ENCODE measurements at places on chromosomes 12 and 14.
A peak's percentile ranks its signal among the peaks of the same experiment; 100 is the strongest.

DNA sequence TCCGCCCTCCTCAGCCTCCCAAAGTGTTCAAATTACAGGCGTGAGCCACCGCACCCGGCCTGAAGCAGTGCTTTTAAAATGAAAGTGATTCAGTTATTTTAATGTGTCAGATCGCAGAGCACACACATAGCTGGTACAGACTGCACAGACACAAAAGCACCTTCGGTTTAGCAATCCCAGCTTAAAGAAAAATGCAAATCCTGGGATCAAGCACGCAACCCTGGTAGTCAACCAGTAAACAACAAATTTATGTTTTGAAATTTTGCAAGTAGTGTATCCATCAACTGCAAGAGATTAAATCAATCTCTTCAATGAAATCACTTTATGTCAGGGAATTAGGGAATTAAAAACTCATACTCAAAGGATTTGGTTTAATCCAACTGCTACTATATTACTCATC, 28.4 kb downstream of the SLC38A1 start:
- no peak for DNase-seq

- DNase-seq = no peak
These were observed 326.5 kb downstream of the MED13L start for GRCh38 chr12:115950959-115951358.

- no peak for DNase-seq
These were observed 9.9 kb downstream of the PLBD2 start for GRCh38 chr12:113368331-113368730.

DNA sequence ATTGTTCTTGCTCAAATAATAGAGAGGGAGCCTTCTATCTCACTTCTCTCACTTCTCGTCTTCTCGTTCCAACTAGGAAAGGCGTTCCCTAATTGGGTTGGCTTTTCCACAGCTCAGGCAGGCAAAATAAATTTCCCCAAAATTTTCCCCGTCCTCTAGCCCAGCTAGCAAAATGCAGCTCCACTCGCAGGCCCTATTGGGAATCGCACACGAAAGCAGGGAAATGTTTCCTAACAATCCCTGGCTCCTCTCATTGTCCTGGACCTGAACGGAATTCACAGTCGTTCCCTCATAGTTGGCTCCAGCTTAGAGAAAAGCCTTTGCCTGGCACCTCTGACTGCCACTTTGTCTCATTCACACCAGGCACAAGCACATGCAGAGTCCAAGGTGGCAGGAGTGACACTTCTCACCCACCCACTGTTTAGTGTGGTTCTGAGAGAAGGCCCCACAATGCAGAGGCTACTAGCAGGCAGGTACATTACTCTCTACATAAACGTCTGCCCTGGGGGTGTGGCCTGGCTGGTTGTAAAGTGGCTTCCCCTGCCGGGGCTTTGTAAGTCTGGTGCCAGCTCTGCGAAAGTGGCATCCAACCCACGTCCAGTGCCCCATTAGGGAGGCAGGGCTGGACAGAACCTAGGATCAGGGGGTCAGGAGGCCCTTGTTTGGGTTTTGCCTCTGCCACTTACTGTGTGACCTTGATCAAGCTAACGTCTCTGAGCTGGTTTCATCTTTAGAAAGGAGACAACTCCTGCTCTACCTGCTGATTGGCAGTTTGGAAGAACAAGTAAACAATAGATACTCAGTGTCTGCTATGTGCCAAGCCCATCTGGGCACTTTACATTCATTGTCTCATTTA, 4.2 kb downstream of the SERPINA10 start:
- DNase-seq = no peak

- peak; percentile 33 for DNase-seq
These were observed 3.5 kb downstream of the CLEC9A start for GRCh38 chr12:10033783-10034545.

GRCh38 chr14:48580692-48581091, 905.3 kb upstream of the MDGA2 start:
- no peak for DNase-seq

GRCh38 chr12:108302403-108303311, 36.5 kb downstream of the CMKLR1 start:
- peak; percentile 58 for DNase-seq

DNA sequence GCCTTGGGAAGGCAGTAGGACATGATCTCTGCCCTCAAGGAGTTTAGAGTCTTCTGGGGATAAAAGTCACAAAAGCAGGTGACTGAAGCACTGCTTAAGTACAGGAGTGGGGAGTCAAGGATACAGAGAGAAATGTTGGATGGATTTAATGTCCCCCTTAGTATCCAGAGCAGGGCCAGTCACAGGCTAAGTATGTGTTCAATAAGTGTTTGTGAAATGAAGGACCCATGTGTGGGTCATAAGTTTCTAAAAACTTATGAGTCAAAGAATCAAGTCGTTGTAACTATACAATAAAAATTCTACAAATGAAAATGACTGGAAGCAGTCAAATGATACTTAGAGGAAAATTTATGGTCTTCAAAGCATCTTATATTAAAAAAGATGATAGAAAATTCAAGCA, 25.1 kb downstream of the KRT80 start:
- DNase-seq = no peak

- no peak for DNase-seq
These were observed 106.5 kb upstream of the PLXNC1 start for GRCh38 chr12:94041850-94042249.

GRCh38 chr12:64390275-64390851, at the start of gene C12orf56:
Gene C12orf56 (minus strand): TSS chr12:64390758. CDS start chr12:64390565, 193 bp downstream.
- DNase-seq = peak; percentile 57

- no peak for DNase-seq
These were observed 409.7 kb downstream of the NOVA1 start for GRCh38 chr14:26187996-26188620.

- DNase-seq = no peak
These were observed 135.7 kb downstream of the PTPRO start for GRCh38 chr12:15458008-15458407.

DNA sequence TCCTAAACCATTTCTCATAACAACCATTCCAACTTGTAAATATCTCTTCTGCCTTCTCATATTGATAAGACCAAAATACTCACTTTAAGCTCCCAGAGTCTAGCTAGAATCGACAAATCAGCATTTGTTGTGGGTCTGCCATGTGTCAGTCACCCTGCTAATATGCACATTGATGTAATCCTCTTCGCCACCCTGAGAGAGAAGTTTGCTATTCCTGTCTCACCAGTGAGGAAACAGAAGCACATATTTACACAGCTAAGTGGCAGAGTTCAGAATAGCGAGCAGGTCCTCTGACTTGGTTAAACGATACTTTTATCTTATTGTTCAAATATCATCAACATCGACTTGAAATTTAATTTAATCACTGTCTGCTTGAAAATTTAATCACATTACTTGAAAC, 142.1 kb downstream of the ANO4 start:
- DNase-seq = no peak

DNA sequence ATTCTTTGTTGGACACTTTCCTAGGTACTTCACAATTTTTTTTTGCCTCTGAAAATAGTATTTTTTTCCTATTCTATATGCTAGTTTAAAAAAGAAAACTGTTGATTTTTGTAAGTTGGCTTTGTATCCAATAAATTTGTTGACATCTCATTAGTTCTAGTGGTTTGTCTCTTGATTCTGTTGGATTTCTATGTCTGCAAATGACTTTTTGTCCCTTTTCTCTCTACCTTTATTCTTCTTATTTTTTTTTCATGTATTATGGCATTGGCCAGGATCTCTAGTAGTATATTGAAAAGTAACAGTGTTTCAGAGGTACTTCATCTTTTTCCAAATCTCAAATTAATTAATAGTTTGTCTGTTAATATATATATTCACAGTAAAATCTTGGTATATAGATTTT, 59.1 kb upstream of the TSPAN11 start:
- DNase-seq = no peak
